ENCODE measurements at places on chromosomes 2 and 18.

- DNase-seq, result no peak
These were observed 134.9 kb downstream of the ZAP70 start for GRCh38 chr2:97848306-97848705.

DNA sequence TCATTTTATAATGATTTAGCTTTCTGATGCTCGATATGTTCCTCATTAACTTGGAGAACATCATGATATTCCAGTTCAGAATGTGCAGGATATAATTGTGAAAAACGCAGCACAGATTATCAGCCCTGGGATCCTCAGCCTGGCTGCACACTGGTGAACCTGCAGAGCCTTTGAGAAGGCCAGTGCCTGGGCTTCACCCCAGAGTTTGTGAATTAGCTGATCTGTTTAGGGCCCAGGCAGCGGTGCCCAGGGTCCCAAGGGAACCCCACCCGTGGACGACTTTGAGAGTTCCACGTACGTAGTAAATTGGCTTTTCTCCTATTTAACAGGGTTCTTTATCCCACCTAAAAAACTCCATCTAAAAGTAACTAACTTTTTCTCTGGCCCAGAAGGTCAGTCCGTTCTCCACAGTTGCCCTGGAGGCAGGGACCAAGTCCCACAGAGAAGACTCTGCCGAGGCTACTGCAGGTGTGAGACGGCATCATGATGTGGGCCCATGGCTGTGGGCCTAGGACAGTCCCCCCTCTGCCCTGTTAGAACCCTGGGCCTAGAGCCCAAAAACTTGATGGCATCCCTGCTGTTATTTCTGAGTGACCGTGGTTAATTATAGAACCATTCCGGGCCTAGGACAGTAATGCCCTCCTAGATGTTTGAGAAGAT lies 39.6 kb upstream of the RPL31 start:
- DNase-seq, result no peak

- no peak for DNase-seq
These were observed 128.2 kb downstream of the HDAC4 start for GRCh38 chr2:239272626-239273025.

GRCh38 chr2:60212181-60212945 lies 341.1 kb downstream of the BCL11A start:
- DNase-seq, result no peak

GRCh38 chr2:147030966-147031720 lies 813.7 kb upstream of the ACVR2A start:
- DNase-seq, result no peak

DNA sequence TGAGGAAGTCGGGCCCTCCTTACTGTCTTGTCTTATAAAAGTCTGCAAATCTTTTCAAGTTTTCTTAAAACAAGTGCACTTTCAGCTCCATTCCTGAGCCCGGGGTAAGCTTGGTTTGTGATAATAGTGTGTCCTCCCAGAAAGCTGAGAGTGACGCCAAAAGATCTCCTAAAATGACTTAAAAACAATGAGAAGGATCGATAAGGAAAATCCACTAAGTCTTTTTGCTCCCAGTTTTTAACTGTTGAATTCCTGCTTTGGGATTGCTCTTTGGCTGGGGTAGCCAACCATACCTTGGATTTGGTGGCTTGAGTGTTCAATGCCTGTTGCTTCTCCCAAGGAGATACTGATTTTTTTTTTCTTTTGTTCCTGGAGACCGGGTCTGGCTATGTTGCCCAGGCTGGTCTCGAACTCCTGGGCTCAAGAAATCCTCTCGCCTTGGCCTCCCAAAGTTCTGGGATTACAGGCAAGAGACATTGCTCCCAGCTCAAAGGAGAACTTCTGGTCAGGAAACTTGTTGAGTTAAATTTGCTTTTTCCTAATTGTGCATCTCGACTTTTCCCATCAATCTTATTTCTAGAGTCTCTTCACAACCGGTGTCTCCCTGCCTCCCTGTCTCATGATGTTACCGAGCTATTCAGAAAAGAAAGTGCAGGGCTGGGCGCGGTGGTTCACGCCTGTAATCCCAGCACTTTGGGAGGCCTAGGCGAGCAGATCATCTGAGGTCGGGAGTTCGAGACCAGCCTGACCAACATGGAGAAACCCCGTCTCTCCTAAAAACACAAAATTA lies 3.0 kb downstream of the TGIF1 start:
- DNase-seq, result no peak

DNA sequence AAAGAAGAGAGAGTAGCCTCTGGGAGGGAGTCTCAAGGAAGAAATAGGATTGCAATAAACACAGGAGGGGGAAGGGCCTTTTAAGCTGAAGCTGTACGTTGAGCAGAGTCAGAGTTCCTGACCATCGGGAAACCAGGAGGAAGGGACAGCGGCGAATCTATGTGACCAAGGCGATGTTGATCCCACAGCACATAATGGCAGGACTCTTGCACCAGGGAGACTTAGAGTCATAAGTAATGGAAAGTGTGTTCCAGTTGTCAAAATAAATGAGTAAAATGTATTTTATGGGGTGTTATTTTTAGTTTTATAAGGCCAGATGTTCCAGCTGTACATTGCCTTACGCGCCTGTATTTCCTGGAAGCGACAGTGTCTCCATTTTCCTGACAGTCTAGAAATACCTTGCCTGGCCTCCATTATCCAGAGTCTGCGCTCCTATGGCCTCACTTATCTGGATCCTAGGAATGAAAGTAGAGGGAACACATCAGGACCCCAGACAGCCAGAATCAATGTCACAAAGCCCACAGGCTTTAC lies 152.8 kb upstream of the COPS8 start:
- DNase-seq, result no peak

DNA sequence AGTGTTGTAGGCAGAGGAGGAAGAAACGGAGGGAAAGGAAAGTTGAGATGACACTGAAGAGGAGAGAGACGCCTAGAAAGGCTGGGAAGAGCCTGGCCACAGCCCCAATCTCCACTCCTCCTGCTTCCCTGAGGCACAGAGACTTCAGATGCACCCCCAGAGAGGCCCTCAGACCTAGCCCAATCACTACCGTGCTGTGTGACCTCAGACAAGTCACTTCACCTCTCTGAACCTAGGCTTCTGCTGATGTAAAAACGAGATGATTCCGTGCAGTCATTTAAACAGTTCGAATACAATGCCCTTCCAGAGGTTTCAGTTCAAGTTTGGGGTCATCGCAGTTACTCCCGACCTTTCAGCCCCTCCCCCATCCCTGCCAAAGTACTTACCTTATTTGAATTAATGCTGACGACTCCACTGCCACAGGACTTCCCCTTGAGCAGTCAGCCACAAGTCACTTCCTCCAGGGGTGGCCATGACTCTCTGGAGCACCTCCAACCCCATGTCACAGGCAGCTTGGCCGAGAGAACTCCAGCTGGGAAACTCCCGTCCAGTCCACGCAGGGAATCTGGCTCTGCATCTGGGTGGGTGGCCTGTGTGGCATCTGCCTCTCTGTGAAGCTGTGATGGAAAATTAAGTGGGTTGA lies 105.2 kb upstream of the ID2 start:
- DNase-seq, result no peak

GRCh38 chr2:100125626-100126025 lies 16.8 kb downstream of the AFF3 start:
- DNase-seq, result no peak

DNA sequence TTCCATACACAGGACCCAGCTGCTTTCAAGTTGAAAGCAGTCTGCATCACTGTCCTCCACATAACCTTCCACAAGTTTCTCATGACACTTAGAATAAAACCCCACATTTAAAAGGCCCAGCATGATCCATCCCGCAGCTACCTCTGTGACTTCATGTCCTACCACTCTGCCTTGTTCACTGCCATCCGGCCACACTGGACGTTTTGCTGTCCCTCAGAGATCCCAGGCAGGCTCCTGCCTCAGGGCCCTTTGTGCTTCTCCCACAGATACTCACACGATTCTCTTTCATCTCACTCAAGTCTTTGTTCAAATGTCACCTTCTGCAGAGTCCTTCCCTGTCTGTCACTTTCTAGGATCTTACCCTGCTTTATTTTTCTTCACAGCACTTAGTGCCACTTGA lies 232.9 kb upstream of the BOD1L2 start:
- no peak for DNase-seq

GRCh38 chr2:45736757-45737704 lies 85.6 kb downstream of the PRKCE start:
- no peak for DNase-seq

DNA sequence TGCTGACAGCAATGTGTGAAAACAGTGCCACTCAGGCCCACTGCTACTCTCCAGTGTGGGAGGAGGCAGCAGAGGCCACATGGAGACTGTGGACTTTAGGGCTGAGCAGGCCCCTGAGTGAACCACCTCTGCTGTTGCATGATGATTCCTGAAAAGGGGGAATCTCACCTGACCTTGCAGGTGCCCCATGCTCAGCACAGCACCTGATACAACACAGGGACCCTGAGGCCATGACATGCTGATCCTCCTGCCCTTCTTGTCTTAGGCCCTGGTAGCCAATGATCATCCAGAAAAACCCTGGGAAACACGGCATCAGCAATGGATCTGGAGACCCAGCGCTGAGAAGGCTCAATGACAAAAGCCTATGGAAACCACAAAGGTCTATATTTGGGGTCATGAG lies 446.8 kb upstream of the MYT1L start:
- no peak for DNase-seq

DNA sequence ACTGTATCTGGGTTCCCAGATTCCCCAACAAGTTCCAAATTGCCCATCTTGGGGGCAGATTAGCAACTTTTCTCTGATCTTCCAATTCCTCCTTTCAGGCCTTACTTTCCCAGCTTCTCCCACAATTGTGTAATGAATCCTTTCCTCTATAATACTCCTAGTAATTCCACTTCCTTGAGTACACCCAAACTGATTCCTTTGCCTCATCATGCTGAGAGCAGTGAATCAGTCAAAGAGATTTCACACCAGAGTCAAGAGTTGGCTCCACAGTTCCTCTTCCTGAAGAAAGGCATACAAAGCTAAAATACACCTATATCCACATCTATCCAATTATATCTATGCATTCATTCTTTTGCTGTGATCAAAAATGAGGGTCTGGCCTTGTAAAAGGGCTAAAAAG lies 28.6 kb upstream of the DAPL1 start:
- no peak for DNase-seq

GRCh38 chr2:150732064-150732463 lies 244.6 kb upstream of the RND3 start:
- DNase-seq, result no peak

DNA sequence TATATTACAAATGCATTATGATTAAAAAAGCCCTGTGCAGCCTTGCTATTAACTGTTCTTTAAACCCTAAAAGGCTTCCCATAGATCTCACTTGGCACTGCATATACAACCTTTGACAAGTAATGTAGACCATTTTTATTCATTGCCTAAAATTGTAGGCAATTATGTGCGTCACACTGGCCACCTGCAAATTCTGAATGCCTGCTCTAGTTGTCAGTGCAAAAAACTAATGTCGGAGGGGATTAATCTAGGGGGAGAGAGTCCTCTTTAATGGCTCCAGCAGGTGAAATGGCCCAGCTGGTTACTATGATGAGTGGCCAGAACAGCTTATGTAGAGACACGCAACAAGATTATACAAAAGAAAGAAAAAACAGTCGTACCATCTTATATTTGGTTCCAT lies 123.2 kb downstream of the OLA1 start:
- no peak for DNase-seq

DNA sequence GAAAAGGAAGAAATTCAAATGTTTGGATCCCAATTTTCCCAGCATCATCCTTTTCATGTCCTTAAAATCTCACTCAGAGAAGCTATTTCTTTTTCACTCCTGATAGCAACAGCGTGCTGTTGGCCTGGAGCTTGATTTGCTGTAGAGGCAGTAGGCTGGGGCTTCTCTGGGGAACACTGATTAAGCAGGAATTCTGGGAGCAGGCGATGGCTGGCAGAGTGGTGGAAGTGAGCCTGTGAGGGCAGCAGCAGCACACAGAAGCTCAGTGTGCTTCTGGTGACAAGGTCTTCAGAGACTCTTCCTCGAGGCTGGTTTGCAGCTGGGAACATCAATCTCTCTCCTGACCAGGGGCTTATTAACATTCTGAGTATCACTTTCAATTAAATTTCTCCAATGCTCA lies 284.6 kb downstream of the DPP10 start:
- no peak for DNase-seq

DNA sequence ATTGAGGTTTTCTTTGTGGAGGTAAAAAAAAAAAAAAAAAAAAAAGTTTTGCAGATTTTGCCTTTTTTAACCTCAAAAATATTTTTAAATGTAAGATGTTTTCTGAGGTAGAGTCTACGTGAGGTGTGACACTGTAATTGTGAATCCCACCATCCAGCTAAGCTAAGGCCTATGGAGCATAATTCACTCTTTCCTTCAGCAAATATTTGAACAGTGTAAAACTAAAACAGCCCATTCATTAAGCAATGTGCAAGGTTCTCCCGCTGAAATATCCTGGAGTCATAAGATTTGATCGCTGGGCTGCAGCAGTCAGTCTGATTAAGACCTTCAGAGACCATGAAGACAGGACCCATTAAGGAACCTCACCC lies 105.1 kb downstream of the HNRNPLL start:
- no peak for DNase-seq

DNA sequence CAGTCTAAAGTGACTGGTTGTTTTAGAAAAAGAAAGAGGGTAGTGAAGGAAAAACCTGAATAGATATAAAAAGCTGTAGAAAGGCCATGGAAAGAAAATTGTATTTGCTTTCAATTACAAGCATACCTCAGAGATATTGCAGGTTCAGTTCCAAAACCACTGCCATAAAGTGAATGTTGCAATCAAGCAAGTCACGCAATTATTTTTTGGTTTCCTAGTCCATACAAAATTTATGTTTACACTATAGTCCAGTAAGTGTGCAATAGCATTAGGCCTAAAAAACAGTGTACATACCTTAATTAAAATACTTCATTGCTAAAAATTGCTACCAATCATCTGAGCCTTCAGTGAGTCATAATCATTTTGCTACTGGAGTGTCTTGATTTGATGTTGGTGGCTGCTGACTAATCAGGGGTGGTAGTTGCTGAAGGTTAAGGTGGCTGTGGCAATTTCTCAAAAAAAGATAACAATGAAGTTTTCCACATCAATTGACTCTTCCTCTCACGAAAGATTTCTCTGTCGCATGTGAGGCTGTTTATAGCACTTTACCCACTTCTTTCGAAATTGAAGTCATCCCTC lies 2003.8 kb upstream of the PIK3C3 start:
- DNase-seq, result no peak

GRCh38 chr2:1446301-1446700 lies 33.0 kb downstream of the TPO start:
- DNase-seq, result no peak

GRCh38 chr2:30272286-30272685 lies 41.0 kb downstream of the LBH start:
- DNase-seq, result no peak
